ENCODE measurements at places on chromosomes 1 and 21.
A peak's percentile ranks its signal among the peaks of the same experiment; 100 is the strongest.

DNA sequence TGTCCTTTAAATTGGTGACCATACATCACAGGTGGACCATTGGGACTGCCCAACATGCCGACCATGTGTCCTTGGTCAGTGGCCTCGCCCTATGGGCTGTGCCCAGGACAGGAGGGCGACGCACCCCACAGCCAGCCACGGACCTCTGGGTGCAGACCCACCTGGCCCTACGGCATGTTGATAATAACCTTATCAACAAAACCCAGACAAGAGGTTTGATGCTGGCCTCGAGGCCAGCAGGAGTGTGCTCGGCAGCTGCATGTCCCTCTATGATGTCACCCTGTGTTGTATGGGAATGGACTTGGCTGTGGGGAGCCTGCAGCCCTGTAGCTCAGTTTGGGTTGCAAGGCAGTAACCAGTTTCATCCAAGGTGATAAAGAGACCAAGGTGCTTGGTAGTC is 32.1 kb downstream of the SLC37A1 start:
- DNase-seq = no peak

GRCh38 chr1:30868833-30869435 is 39.6 kb downstream of the SDC3 start:
- no peak for DNase-seq

DNA sequence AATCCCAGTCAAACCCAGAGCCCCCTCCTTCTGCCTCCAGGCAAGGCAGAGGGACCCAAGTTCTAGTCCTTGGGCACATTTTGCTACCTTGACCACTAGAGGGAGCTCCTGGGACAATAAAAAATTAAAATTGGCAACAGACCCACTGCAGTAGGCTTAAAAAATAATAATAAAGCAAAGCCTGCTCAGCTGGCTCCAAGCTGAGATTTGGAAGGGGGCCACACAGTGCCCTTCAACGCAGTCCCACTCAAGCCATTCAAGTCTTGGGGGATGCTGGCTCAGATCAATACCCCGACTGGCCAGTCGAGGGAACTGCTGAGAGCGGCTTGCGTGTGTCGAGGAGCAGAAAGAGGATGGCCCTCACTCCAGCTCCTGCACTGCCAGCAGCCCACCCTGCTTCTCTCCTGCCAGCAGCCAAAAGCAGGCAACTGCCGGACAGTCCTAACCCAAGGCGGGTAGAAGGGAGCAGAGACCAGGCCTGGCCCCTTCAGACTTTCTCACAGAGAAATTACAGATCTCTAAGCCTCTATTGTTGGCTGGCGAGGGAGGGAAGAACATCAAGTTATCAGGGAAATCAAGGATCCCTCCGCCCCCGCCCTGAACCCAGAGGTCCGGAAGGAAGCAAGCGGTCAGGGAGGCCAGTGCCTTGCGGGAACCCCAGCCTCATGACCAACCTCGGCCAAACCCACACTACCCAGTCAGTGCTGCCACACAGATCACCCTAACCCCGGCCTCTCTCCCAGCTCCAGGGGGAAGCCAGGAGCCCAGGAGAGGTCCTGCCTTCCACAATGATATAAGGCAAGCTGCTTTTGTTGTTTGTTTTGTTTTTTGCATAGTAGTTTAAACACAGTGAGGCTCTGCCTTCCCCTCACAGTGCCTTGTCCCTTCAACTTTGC is 4.9 kb upstream of the ALDH4A1 start:
- DNase-seq = peak; percentile 56

DNA sequence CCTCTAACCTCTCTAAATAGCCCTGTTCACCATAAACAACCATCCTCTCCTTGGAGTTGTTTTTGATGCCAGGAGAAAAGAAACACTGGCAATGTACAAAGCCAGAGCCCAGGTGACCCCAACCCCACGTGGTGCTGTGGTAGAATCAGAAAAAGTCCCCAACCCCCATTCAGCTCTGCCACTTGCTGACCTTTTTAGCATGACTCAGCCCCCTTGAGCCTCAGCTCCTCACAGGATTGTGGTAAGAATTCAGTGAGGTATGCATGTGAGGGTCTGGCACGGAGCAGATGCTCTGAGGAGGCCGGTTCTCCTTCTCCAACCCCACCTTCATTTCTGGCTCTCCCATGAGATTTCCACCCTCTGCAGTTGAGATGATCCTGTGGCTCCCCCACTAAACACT is 11.1 kb upstream of the CHI3L1 start:
- no peak for DNase-seq

DNA sequence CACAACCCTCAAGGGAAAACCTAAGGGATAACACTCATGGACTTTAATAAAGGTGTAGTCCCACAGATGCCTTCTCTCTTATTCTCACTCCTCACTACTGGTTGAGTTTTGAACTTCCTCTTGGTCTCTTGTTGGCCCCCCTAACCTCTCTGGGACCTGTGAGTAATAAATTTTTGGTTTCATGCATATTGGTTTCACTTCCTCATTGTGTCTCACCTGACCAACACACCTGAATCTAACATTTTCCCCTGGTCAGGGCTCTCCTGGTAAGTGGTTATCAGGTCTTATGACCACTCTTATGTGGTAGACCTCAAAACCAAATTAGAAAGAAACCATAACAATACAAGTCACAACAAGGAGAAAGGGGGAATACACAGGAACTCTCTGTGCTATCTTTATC is 60.5 kb upstream of the PRMT6 start:
- no peak for DNase-seq
